ENCODE measurements at places on chromosomes 5 and 9. TPM values are rescaled to one million over a fixed set of nuclear protein-coding genes. Genes with fewer than 3 reads are reported as not detected.

DNA sequence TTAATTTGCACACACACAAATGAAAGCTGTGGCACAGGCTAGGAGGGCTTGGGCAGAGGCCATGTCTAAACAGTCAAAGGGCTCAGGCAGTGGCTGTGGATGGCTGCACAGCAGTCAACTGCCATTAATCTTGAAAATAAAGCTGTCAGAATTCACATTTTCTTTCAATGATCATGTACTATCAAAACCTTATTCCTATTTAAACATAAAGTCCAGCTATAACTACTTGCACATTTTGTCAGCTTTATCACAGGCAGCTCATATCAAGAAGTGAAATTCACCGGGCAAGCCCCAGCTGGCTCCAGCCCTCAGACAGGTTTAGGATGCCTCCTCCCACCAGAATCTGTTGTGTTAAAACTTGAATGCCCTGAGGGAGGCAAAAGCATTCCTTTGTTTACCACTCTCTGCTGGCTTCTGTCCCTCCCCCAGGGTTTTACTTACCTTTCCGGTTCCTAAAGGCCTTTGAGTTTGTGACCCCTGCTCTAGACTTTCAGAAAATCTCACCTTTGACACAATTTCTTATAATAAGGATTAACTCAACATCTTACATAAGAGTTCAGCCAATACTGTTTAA lies 54.9 kb upstream of the GRAMD2B start:
- no peak for DNase-seq

DNA sequence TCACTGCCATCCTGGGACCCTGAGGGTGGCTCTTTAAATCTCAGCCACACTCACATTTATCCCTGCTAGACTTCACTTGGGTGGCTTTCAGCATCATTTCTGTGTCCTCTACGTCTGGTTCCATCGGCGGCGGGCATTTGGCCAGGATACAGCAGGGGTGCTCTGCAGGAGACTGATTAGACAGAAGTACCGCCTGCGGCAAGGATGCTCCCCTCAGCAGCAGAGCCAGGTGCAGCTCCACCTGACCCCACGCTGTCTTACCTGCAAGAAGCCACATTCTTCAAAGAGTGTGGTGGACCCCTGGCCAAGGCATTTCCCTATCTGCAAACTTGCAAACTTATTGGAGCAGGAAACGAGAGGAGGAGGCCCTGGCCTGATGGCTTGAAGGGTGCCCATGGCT lies 309.8 kb upstream of the IRX4 start:
- DNase-seq: peak; percentile 6

- no peak for DNase-seq
Observed at GRCh38 chr5:122262103-122262502, 49.9 kb upstream of the SNCAIP start.

- no peak for DNase-seq
Observed at GRCh38 chr5:116395631-116396203, 178.9 kb downstream of the SEMA6A start.

- DNase-seq: no peak
Observed at GRCh38 chr9:119349351-119349825, 19.8 kb downstream of the BRINP1 start.

DNA sequence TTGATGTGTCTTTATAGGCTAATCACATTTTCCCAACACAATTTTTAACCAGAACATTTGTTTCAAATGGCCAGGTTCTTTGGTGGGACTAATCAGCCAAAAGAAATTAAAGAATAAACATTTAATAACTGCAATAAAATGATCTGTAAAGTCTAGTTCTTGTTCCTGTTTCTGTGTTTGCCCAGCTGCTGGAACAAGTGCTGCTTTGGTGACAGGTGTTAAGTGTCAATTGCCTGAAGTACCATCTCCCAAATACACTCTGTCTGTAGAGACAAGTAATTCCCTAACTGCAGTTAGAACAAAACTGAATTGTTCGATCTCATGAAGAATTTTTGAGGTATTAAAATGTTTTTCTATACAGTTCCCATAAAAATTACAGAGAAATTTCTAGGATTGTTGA lies 402.3 kb upstream of the CHD1 start:
- DNase-seq: no peak

DNA sequence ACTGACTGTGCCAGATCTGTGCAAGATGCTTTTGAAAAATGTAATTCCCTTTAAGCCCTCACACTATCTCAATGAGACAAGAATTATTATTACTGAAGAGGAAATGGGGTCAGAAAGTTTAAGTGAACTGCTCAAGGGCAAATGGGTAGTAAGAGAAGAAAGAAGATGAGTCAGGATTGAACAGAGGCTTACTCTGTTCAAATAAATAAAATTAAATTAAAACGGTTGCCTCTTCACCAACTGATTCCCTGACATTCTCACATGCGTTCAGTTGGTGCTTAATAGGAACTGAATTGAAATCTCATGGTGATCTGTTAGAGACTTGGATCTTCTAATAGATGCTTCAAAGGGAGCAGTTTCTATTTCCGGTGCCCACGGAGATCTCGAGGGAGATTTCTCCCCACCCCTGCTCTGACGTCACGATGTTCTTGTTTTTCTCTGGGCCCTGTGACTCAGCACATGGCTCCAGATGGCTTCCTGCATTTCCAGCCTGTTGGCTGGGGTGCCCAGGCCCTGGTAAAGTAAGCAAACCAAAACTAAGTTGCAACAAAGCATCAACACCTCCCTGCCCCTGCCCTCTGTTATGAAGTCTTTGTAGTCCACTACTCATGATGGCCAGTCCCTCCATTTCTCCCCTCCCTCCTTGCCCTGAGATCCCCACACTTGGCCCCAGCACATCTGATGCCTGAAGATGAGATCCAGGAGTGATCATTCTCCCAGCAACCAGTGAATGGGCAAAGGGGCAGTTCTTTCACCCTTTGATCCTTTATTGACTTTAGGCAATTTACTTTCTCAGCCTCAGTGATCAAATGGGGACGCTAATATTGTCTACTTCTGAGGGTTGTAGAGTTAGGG lies 106.1 kb upstream of the CPEB4 start:
- DNase-seq: no peak

- no peak for DNase-seq
Observed at GRCh38 chr5:113548396-113548795, 34.9 kb downstream of the YTHDC2 start.

- no peak for DNase-seq
Observed at GRCh38 chr9:107948086-107948485, 458.5 kb upstream of the KLF4 start.

The SPOCK1 gene
- 32.9 TPM for total RNA-seq

The AIF1L gene
- total RNA-seq: 71.1 TPM

Measured in progenitor cell of endocrine pancreas (in vitro differentiated cells).